ENCODE measurements at places on chromosomes 3 and 15.

DNA sequence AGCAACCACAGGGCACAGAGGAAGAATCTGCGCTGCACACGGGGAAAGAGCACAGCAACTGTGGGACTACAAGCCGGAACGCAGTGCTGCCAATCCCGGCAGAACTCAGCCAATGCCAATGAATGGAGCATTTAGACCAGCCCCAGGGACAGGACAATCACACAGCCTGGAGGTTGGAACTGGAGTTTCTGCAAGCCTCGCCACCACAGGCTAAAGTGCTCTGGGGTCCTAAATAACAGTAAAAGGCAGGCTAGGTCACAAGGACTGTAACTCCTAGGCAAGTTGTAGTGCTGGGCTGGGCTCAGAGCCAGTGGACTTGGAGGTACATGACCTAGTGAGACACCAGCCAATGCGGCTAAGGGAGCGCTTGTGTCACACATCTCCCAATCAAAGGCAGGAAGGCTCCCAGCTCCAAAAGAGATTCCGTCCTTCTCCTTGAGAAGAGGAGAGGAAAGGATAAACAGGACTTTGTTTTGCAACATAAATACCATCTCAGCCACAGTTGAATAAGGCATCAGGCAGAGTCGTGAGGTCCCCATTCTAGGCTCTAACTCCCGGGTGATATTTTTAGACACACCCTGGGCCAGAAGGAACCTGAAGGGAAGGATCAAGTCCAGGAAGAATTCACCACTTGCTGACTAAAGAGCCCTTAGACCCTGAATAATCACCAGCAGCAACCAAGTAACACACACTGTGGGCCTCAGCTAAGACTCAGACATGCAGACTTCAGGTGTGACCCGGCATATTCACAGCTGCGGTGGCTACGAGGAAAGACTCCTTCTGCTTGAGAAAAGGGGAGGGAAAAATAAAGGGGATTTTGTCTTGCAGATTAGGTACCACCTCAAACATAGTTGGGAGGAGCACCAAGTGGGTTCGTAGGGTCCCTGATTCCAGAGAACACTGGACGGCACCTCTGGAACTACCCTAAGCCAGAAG lies 85.5 kb upstream of the XXYLT1 start:
- no peak for DNase-seq

GRCh38 chr3:57738391-57738790 lies 17.7 kb upstream of the SLMAP start:
- no peak for DNase-seq

- peak; percentile 29 for DNase-seq
These were observed 16.7 kb downstream of the MAPKBP1 start for GRCh38 chr15:41790756-41791546.

DNA sequence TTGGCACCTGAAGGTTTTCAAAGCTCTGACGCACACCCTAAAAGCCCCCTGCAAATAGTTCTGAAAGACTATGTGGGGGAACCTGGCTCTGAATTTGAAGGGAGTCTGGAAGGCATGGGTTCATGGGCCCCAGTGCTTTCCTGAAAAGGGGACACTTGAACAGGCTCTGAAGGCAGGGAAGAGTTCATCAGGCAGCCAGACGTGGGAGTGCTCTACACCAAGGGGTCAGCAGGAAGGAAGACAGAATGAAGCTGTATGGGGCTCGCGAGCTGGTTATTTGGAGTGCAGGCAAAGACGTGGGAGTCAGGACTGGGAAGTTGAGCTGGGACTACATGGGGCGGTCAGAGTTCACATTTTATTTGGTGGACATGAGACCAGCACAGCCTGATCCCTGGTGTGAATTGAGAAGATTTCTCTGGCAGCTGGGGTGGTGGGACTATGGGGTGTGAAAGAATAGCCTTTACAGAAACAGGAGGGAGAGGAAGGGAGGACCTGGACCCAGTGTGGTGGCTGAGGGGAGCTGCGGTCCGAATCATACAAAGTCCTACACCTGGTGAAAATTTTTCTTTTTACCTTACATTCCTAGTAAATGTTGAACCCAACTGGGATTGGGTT lies 12.6 kb downstream of the ABHD6 start:
- DNase-seq, result no peak

DNA sequence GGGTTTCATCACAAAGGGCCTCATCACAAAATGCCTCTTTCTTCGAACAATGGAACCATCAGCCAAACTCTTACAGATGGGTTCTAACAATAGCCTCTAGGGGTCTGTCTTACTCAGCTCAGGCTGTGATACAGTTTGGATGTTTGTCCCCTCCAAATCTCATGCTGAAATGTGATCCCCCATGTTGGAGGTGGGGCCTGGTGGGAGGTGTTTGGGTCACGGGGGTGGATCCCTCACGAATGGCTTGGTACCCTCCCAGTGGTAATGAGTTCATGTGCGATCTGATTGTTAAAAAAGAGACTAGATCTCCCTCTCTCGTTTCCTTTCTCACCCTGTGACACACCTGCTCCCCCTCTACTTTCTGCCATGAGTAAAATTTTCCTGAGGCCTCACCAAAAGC lies 47.9 kb upstream of the LIPC start:
- no peak for DNase-seq

Measured in suppressor macrophage treated with lipopolysaccharide for 1 hour (primary cell).